T-helper 2 cell (primary cell): ENCODE measurements at places on chromosomes 12 and 14.
A peak's percentile ranks its signal among the peaks of the same experiment; 100 is the strongest.

DNA sequence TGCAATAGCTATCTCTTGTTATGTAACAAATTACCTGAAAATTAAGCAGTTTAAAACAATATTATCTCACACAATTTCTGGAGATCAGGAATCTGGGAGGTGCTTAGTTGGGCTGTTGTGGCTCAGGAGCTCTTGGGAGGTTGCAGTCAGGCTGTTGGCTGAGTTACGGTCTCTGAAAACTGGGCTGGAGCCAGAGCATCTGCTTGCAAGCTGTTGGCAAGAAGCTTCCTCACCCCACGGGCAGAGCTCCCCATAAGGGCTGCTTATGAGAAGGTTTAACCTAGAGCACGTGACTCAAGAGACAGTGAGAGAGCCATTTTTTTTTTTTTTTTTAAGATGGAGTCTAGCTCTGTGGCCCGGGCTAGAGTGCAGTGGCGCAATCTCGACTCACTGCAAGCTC lies 346.8 kb downstream of the ATP23 start:
- DNase-seq = no peak

DNA sequence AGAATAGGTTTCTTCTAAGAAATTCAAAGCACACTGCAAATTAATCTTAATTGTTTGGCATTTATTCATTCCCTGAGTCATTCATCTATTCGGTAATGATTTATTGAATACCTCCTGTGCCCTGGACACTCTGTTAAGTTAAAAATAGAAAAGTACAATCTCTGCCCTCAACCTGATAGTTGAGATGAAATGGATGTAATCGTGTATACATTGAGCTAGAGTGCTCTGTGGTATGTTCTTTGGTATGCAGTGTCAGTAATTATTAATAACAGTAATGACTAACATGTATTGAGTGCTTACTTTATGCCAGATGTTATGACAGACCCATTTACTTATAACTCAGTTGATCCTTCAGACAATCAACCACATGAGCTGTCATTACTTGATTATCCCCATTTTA lies 47.6 kb downstream of the UTP20 start:
- no peak for DNase-seq

DNA sequence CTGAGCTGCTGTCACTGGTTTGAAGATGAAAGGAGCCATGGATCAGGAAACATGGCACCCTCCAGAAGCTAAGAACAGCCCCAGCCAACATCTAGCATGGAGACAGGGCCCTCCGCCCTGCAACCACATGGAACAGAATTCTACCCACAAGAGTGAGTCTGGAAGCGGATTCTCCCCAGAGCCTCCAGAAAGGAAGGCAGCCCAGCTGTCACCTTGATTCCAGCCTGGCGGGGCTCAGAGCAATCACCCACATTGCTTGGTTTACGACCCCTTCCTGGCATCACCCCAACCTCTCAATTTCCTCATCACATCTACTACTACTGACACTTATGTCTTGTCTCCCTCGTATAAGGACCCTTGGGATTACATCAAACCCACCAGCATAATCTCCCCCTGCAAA lies 38.5 kb downstream of the OAS2 start:
- no peak for DNase-seq

DNA sequence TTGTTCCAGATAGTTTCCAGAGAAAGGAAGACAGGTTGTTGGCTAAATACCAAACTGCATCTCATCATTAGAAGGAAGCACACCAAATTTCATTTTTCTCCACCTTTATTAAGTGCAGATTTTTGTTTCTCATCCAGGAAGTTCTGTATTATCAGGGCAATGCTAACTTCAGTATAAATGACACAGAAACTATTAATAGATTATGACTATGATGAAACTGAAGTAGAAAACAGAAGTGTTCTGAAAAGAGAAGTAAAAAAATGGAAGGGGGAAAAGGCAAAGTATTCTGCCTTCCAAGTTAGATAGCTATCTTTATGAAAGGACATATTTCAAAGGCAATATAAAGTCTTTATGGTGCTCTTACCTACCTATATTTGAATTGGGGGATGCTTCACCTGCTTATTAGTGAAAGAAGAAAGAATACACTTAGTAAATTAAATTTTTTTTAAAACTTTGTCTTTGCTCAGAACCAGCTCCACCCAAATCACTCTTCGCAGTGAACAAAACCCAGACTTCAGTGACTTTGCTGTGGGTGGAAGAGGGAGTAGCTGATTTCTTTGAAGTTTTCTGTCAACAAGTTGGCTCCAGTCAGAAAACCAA lies 223.9 kb downstream of the PTPRO start:
- peak; percentile 7 for DNase-seq

GRCh38 chr12:56839915-56840325 lies 76.8 kb downstream of the HSD17B6 start:
- DNase-seq = no peak

DNA sequence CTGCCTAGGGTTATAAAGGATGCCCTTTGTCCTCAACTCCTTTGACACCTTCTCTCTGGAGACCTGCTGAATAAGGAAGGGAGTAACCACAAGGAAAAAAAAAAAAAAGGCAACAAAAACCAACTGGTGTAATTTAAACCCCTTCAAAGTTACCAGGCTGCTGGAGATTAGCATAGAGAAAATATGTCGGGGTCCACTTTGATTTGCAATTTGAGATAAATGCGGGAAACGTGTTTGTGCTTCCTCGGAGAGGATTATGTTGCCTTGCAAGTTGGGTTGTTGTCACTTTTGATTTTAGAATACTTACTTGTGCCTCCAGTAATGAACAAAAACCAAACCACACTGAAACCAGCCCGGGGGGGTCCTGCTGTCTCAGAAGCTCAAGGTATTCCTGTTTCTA lies 200.2 kb upstream of the MYL2 start:
- DNase-seq = no peak

DNA sequence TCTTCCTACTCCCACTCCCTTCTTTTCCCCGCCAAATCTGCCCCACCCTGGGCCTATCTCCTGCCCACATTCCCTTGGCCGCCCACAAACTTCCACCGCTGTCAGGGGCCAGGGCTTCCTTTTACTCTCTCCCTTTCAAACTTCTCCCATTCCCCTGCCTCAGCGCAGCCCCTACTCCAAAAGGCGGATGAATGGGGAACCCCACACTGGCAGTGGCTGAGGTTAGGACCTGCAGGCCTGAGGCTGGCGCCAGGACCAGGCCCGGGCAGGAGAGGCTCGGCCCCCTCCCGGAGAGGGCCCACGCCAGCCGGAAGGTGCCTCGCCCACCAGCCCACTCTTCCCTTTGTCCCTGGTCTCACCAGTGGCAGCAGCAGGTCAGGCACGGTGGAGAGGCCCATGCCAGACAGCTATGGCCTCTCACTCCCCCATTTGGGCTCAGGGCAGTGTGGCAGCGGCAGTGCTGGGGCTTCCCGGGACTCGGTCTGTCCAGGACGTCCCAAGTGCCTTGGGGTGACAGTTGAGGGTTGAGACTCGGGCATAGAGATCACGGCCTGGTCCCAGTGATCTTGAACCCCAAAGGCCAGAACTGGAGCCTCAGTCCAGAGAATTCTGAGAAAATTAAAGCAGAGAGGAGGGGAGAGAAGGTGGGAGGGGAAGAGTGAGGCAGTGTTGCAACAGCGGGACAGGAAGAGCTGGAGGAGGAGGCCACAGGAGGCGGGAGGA lies at the start of gene TNFRSF1A:
TSS of gene TNFRSF1A (minus strand) at position 660 of the 723 bp plus-strand sequence. CDS start at position 398, 262 bp downstream.
- DNase-seq = peak; percentile 74

- DNase-seq = no peak
Measured at GRCh38 chr14:105682956-105683570, 156.7 kb downstream of the TMEM121 start.

- DNase-seq = no peak
Measured at GRCh38 chr12:27355979-27356378, 23.3 kb downstream of the BMAL2 start.

- DNase-seq = no peak
Measured at GRCh38 chr12:108247130-108247529, 92.0 kb downstream of the CMKLR1 start.

- DNase-seq = no peak
Measured at GRCh38 chr14:91405724-91406435, 11.7 kb downstream of the CCDC88C start.
